ENCODE measurements at places on chromosomes 5 and 9. TPM values are rescaled to one million over a fixed set of nuclear protein-coding genes. Genes with fewer than 3 reads are reported as not detected.

The IFNB1 gene
- total RNA-seq, result not detected

GRCh38 chr5:73393611-73394489 is 54.7 kb downstream of the FOXD1 start:
- DNase-seq, result no peak

GRCh38 chr5:159301466-159301865 is 28.8 kb downstream of the IL12B start:
- DNase-seq, result no peak

The SKP1 gene
- total RNA-seq, result 139 TPM

The NSG2 gene
- total RNA-seq, result 942 TPM

DNA sequence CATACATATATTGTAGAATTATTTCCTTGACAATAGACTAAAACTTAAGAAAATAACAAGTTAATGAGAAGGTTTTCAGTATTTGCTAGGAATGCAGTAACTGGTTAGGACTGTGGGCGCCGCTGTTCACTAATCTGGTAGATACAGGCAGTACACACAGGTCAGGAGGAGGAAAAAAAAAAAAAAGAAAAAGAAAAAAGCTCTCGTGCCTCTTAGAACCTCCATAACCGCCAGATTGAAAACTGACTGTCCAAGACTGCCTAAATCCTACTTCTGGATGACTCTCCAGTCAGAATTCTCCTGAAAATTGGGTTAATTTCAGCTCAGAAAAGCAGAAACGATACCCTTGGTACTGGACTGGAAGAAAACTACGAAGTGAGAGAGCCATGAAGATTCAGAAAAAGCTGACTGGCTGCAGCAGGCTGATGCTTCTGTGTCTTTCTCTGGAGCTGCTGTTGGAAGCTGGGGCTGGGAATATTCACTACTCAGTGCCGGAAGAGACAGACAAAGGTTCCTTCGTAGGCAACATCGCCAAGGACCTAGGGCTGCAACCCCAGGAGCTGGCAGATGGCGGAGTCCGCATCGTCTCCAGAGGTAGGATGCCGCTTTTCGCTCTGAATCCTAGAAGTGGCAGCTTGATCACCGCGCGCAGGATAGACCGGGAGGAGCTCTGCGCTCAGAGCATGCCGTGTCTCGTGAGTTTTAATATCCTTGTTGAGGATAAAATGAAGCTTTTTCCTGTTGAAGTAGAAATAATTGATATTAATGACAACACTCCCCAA is at the start of gene PCDHGA1:
TSS of gene PCDHGA1 (plus strand) at position 216 of the 782 bp plus-strand sequence.
- no peak for DNase-seq

The PCDHA11 gene
- 29.3 TPM for total RNA-seq

- DNase-seq, result peak; percentile 87
Measured at GRCh38 chr9:132507670-132508469, 74.5 kb upstream of the BARHL1 start.

The HK3 gene
- total RNA-seq, result 0.41 TPM

GRCh38 chr5:125059255-125060002 is 313.0 kb upstream of the ZNF608 start:
- no peak for DNase-seq

- DNase-seq, result no peak
Measured at GRCh38 chr5:172943906-172944305, 15.3 kb upstream of the RPL26L1 start.

DNA sequence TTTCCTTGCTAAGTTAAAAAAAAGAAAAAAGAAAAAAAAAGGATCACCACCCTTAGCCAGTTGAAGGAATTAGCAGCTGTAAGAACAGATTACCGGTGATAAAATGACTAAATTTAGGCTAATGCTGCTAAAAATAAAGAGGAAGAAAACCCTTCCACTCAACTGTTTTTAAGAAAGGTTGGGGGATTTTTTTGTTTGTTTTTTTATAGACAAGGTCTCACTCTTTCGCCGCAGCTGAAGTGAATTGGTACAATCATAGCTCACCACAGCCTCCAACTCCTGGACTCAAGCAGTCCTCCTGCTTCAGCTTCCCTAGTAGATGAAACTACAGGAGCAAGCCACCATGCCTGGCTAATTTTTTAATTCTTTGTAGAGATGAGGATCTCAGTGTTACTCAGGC is 101.7 kb downstream of the SNCAIP start:
- DNase-seq, result no peak

- DNase-seq, result no peak
Measured at GRCh38 chr9:21568484-21568883, 86.4 kb upstream of the IFNE start.

DNA sequence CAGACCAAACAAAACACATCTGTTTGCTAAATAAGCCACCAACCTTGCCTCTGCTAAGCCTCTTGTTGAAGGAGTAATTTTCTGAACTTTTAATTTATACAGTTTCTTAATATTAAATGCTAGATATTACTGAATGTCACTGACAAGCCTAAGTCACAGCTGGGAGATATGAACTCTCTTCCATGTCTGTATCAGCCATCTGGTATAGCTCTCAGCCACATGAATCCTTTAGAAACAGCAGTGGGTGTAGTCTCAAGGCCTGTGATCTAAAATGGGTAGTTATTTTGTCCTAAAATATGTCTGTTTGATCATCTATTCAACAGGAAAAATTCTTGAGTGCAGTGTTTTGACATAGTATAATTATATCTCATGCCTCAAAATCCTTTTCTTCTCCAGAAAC is 97.2 kb downstream of the CAMK4 start:
- DNase-seq, result no peak

The PCDHGB7 gene
- total RNA-seq, result 10.6 TPM

The CCL21 gene
- not detected for total RNA-seq

The SAXO1 gene
- not detected for total RNA-seq

GRCh38 chr5:42366051-42366450 is 57.2 kb upstream of the GHR start:
- DNase-seq, result no peak

DNA sequence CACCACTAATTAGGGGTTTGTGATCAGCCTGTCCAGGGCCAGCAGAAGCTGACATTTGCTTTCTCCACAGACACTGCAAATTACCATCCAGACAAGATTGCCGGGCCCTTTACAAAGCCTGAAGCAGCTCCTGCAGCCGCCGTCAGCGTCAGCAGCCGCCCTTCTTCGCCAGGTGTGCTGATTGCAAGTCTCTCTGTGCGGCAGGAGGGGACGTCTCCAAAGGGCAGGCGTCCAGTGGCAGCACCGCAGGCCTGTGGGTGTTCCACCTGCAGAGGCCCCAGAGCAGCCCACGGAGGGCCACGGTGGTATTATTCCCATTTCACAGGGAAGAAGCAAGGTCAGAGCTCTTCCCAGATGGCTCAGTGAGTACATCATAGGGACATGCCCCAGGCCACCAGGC is 108.0 kb upstream of the PPP1R26 start:
- DNase-seq, result no peak

The ANGPTL2 gene
- 2.0 TPM for total RNA-seq

The TRIM7 gene
- total RNA-seq, result 2.0 TPM

The DMGDH gene
- total RNA-seq, result 3.7 TPM

GRCh38 chr9:2679011-2679410 is 38.3 kb upstream of the KCNV2 start:
- no peak for DNase-seq

- peak; percentile 45 for DNase-seq
Measured at GRCh38 chr5:10524376-10525123, 39.3 kb upstream of the ANKRD33B start.

DNA sequence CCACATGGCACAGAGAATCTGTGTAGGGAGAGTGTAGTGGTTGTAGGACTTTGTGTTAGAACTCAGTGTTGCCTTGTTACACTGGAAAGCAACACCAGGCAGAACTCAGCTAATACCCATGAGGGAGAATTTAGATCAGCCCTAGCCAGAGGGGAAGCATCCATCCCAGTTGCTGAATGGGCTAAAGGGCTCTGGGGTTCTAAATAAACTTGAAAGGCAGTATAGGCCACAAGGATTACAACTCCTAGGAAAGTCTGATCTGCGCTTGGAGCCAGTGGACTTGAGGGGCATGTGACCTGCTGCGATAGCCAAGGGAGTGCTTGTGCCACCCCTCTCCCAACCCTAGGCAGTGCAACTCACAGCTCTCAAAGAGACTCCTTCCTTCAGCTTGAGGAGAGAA is 26.9 kb downstream of the PTGS1 start:
- no peak for DNase-seq

DNA sequence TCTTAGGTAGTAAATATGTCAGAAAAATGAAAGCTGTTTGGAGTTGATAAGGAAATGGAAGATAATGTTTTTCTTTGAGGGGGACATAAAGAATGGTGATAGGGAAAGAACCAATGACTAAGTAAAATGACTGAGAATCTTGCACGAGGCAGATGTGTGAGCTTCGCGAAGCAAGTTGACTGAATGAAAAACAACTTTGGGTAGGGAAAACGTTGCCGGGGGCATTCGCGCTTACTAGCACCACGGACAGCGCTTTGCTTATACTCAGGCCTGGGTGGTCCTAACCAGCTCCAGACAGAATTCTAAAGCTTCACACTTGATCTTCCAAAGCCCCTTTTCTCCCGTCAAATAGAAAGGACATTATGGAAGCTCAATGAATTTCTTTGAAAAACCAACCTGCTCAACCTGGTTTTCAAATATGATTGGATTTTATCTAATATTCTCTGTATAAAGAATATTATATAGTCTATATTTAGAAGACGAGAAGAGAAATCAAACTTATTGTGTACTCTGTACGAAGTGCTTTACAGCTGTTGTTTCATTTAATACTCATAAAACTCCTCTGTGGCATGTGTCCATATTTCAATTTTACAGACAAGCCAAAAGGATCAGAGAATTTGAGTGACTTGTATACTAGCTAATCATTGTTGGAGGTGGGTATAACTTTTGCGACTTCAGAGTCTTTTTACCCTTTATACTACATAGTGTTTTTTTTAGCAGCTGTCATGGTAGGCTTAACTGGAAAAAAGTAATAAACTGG is 1.9 kb upstream of the CDKN2B start:
- no peak for DNase-seq

DNA sequence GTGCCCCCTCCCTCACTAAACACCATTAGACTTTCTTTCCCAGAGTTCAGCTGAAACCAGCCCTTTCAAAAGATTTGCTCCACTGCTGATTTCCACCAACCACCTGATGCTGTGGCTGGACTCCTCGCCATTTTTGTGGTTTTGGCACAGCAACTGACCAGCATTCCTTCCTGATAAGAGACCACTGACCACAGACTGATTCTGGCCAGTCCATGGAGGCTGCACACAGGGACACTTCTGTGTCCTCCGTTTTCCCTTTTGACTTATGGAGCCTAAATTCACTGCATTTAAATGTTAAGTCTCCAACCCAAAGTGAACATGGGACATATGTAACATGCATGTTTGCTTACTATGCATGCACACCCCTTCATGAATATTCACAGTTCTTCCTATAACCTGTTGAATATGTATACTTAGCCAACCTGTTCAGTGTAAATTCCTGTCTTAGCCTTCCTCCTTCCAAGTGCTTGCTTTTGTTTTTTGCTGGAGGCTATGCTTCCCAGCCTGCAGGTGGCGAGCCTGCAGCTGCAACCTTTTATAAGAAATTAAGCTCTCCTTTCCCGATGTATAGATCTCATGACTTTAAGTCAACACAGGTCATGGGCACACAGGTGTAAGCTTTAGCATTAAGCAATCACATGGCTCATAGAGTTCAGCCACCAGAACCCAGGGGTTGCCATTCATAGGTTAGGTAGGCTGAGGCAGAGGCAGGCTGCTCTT is 78.7 kb downstream of the ACTL7B start:
- DNase-seq, result no peak

The FBP2 gene
- total RNA-seq, result not detected

DNA sequence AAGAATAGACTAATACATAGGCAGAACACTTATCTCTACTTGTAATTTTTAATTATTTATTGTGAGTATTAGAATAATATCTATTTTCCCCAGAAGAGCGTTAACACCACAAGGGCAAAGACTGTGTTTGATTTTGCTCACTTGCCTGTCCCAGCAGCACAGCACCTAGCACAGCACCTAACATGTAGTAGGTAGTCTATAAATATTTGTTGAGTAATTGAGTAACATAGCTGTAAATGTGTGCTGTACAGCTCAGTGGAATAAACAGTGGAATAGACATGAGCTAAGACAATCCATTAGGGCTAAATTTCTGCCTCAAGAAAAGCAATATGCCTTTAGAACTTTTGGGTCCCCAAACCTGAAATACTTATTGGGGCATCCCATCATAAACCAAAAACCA is 49.3 kb upstream of the VCAN start:
- DNase-seq, result no peak

- DNase-seq, result no peak
Measured at GRCh38 chr5:1479581-1480188, 34.4 kb upstream of the SLC6A3 start.

DNA sequence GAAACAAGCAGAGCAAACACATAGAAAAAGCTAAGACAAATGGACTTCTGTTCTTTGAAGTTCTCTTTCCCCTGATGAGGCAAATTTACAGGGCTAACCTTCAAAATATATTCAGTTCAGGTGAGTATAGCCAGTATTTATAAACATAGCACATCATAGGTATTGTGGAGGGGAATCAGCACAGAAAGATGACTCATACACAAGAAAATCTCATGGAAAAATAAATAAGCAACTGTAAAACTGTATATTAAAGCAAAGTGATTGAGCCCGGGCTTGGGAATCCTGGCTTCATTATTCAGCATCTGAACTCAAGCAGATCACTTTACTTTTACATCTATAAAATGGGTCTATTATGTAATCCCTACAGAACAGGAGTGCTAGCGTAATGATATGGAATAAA is 173.5 kb upstream of the PAPPA start:
- DNase-seq, result no peak

DNA sequence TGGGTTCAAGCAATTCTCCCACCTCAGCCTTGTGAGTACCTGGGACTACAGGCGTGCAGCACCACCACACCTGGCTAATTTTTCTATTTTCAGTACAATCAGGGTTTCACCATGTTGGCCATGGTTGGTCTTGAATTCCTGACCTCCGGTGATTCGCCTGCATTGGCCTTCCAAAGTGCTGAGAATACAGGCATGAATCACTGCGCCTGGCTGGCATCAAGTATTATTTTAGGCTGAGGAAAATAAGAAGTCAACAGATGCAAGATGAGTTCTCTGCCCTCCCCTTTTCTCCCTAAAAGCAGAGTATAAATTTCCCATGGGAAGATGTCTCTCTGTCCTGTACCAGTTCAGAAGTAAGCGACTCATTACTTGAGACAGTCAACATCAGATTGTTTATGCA is 71.5 kb downstream of the ELAVL2 start:
- no peak for DNase-seq

GRCh38 chr5:7849681-7850394 is 1.1 kb downstream of the CFAP90 start:
- DNase-seq, result peak; percentile 58

All from frontal cortex (tissue), 4 donors.